Sigmoid colon (tissue), 7 donors: ENCODE measurements at places on chromosomes 13 and 19. TPM values are rescaled to one million over a fixed set of nuclear protein-coding genes. Genes with fewer than 3 reads are reported as not detected.

Gene PRR20E
- total RNA-seq: not detected

Gene FCER2
- 0.27 TPM for total RNA-seq

- DNase-seq: no peak
These were observed 15.4 kb upstream of the SBNO2 start for GRCh38 chr19:1189419-1189818.

GRCh38 chr19:32041681-32042292 lies 303.6 kb upstream of the ZNF507 start:
- no peak for DNase-seq

DNA sequence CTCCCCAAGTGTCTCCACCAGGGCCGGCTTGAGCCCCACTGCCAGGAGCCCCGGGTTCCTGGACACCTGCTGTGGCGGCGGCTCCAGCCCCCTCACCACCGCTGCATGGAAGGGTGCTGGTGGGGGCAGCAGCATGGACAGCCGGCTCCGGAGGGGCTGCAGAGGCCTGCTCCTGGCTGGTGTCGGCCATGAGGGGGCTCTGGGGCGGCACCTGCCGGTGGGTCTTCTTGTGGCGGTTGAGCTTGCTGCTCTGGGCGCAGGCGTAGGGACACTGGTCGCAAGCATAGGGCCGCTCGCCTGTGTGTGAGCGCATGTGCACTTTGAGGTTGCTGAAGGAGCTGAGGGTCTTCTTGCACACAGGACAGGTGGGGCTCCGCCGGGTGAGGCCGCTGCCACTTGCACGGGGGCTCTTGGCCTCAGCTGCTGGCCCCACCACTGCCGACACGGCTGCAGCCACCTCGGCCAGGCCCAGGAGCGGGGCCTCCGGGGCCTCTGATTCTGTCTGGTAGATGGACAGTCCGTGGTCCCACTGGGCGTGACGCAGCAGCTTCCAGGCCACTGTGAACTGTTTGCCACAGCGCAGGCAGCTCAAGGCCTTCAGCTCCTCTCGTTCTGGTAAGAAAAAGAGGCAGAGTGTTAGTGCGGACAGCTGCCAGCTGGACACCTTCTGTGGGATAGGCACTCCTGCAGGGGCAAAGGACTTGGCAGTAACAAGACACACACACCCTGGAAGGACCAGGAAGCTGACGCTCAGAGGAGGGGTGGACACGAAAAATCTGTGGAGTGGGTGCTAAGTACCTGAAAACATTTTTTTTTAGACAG lies 4.1 kb downstream of the ZNF296 start:
- no peak for DNase-seq
